Sciatic nerve (tissue), 2 donors: ENCODE measurements at places on chromosomes 7 and 10. TPM values are rescaled to one million over a fixed set of nuclear protein-coding genes. Genes with fewer than 3 reads are reported as not detected.

GRCh38 chr10:132180736-132181135 lies 6.0 kb upstream of the DPYSL4 start:
- no peak for DNase-seq

GRCh38 chr10:124211921-124212320 lies 118.5 kb upstream of the CHST15 start:
- DNase-seq = no peak

- no peak for DNase-seq
These were observed 638 bp downstream of the LIPA start for GRCh38 chr10:89250865-89251408.

- no peak for DNase-seq
These were observed 208.3 kb downstream of the CELF2 start for GRCh38 chr10:11225935-11226334.

GRCh38 chr10:12949248-12949647 lies 52.3 kb downstream of the CCDC3 start:
- no peak for DNase-seq

GRCh38 chr10:118925404-118926071 lies 104.0 kb upstream of the NANOS1 start:
- no peak for DNase-seq

- no peak for DNase-seq
These were observed 73.4 kb downstream of the PAPSS2 start for GRCh38 chr10:87733081-87733480.

- DNase-seq = no peak
These were observed 484.1 kb upstream of the ZMIZ1 start for GRCh38 chr10:78584681-78585080.

- no peak for DNase-seq
These were observed 257.1 kb downstream of the KLF6 start for GRCh38 chr10:3527869-3528268.

DNA sequence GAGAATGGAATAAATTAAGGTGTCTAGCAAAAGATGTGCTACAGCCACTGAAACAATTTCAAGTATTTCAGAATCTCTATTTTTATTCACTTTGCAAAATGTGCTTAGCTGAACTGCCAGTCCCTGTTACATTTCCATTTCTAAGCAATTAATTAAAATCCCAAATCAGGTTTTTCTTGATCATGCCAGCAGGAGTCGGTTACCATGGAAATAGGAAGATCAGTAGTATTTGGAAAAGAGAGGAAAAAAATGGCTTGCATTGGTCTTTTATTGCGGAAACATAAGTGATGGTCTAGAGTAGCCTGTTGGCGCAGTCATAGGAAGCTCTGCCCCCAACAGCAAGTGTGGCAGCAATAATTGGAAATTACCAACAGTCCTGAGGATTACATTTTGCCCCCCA lies 867.1 kb downstream of the GATA3 start:
- no peak for DNase-seq

GRCh38 chr10:618229-618989 lies 71.1 kb downstream of the DIP2C start:
- DNase-seq = no peak

DNA sequence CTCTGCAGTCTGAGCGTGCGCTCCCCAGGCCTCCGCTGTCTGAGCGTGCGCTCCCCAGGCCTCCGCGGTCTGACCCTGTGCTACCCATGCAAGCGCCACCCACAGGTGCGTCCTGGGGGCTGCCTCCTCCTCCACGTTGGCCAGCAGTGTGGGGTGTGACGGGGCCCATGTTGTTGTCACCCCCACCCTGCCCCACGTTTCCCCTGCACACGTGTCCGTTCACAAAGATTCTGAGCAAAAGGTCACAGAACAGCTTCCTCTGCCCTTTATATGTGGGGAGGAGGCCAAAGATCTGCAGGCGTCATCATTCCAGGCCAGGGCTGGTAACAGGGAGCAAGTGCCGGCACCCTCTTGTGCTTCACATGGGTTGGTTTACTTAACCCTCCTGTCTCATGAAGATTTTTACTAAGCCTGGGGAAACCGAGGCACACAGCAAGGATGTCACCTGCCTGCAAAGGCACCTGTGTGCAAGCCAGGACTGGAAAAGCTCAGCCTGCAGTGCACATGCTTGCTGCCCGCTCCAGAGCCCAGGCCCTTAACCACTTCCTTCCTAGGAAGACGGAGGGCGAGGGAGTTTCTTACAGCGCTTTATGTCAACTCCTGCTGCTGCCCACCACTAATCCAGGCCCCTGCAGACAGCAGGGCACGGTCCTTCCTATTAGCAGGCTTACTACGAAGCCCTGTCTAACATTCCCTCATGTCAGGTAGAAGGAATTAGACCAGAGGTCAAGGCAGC lies 4.8 kb downstream of the GPR146 start:
- DNase-seq = no peak

Gene PARD3
- total RNA-seq = 46.1 TPM

Gene SPDYE2B
- not detected for total RNA-seq

Gene LRRD1
- total RNA-seq = not detected

Gene PAX4
- not detected for total RNA-seq
